ENCODE measurements at places on chromosomes 12 and 14.

- no peak for DNase-seq
These were observed 53.4 kb downstream of the TRAFD1 start for GRCh38 chr12:112178796-112179195.

DNA sequence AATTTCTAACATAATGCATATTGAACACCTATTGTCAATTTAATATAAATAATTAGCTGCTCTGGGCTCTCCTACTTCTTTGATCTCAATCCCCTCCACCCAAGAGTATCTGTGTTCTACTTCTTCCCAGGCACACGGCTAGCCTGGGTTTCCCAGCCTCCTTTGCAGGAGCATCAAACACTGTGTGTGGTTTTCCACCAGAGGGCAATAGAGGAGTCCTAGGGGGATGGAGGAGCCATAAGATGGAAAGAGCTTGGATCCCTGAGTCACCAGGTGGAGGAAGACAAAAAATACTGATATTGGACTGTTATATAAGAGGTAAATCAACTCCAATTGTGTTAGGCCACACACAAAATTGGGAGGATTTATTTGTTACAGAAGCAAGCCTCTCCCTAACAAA lies 333.7 kb downstream of the GLT1D1 start:
- no peak for DNase-seq

DNA sequence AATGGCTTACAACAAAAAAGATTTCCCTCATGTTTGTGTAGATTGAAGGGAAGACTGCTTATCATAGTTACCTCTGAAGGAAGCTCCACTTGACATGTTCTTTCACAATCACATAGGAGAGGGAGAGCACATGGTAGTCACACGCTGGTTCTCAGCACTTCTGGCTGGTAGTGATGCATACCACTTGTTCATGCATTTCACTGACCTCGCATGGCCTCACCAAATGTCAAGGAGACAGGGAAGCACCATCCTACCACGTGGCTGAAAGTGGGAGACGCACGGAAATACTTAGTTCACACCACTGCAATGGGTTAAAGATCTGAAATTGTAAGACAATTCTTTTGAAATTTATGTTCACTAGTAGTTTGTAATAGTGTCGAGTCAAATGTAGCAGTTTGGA lies 74.0 kb downstream of the PDE3A start:
- no peak for DNase-seq

- DNase-seq = no peak
These were observed 298.3 kb downstream of the SSPN start for GRCh38 chr12:26493656-26494055.

DNA sequence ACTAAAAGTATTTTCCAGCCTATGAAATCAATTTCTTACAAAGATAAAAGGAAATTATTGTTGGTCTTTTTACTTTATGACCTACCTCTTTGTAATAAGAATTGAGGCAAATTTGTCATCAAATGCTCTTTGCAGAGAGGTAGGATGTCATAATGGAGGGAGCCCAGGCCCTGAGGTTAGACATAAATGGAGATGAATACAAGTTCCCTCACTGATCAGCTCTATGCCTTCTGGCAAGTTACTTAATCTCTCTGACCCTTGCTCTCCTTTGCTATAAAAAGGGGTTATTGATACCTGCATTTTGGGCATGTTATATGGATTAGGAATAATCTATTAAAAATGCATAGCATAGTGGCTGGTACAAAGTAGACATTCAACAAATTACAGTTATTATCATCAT lies 146.9 kb upstream of the KRR1 start:
- no peak for DNase-seq

DNA sequence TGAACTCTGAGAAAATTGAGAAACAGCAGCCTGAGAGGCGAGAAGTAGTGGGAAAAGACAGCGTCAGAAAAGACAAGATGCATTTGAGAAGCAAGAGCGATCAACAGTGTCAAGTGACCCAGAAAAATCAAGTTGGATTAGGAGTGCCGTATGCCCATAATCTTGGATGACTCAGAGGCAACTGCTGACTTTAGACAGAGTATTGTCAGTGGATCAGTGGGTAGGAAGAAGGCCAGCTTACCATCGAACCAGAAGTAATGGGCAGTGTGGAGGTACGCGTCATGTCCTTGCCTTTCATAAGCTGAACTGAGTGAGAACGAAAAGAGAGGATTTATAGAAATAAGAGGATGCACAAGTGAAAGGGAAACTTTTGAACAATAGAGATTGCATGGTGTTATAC lies 151.0 kb upstream of the NAV3 start:
- no peak for DNase-seq

GRCh38 chr12:45446013-45446412 lies 230.1 kb downstream of the ANO6 start:
- DNase-seq = no peak

DNA sequence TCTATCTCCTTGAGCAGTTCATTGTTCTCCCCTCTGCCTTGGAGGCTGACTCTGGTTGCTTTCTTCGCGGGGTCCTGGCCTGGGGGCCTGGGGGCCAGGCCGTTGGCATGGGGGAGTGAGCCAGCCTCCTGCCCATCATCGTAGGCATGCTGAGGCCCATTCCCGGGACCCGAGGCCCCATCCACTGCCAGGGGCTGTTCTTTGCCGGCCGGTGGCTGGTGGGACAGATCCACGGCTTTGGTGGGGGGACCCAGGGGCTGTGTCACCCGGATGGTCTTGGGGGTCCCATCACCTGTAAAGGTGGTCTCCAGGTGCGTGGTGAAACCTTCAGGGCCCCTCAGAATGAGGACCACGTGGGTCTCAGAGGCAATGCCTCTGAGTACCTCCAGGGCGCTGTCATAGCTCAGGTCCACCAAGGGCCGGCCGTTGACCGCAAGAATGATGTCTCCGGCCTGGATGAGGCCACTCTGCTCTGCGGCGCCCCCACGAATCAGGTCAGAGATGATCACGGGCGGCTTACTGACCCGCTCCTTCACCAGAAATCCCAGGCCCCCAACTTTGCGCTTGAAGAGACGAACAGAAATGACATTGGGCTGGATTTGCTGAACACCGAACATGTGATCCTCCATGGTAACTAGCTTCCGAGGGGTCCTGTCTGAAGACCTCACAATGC lies 30.8 kb downstream of the NOS1 start:
- no peak for DNase-seq

- DNase-seq = no peak
These were observed 1081.5 kb downstream of the VRK1 start for GRCh38 chr14:97878727-97879126.

- no peak for DNase-seq
These were observed 64.4 kb downstream of the TTLL5 start for GRCh38 chr14:75725481-75725880.

- DNase-seq = no peak
These were observed 38.2 kb downstream of the VWF start for GRCh38 chr12:6086316-6086715.

DNA sequence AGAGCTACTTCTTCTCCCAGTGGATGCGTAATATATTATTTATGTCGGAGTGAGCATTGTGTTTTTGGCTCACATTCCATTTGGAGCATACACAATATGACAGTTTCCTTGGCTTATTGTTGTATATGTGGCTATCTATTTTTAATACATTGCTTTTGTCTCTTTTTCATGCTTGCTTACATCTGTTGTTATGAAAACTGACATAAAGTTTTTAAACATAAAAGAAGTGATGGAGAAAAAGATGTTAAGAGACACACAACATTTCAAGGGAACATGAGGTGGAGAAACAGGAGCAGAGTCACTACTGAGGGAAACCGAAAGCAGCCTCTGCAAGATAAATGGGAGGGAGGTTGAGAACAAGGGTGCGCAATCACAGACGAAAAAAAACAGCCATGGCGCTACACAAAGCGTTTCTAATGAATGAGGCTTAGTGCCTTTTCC lies 228.4 kb upstream of the NPAS3 start:
- DNase-seq = no peak

DNA sequence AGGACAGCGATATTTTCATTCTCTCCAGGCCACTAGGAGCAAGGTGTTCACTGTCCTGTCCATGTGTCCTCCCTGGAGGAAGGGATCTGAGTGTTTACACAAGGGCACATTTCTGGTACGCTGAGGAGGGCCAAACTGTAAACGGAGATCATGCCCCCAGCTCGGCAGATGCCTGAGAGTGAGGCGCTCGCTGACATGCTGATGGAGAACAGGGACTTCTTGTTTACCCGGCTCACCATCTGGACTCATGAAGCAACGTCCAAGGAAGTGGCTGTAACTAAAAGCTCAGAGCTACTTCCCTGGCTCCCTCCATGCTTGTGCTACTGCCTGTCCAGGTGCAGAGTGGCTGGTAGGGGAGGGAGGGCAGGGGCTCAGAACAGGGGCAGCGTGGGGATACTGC lies 43.4 kb upstream of the KCNA1 start:
- no peak for DNase-seq

DNA sequence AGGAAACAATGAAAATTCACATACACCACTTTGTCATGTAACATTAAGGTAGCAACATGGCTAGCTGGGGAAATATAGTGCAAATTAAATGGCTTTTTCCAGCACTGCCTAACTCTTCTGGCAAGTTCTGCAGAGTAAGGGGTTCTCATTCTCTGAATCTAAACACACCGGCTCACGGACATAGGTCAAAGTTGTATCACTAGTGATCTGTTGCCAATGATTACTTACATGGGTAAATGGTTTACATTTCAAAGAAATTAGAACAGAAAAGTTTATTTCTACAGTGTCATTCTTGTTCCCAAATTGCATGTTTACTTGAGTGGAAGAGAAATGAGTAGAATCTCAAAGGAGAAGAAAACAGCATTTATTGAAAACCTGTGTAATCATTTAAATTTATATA lies 381.9 kb downstream of the PRKD1 start:
- no peak for DNase-seq

GRCh38 chr12:131142891-131143657 lies 189.4 kb downstream of the ADGRD1 start:
- DNase-seq = no peak

DNA sequence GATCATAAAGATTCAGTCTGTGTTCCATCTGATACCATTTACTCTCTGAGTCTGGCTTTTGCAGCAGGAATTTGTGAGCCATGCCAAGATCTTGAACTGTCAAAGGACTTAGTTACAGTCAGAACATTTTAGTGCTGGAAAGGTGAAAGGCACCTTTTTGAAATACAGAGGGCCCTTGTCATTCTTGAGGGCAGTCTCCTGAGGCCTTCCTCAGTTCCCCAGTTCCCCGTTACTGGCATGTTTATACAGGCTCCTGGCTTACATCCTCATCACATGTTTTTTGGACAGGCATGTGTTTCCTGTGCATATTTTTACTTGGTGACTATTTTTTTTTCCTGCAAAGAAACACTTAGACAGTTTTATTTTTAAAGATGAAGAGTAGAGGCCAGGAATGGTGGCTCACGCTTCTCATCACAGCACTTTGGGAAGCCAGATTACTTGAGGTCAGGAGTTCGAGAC lies 21.0 kb downstream of the CFAP54 start:
- DNase-seq = no peak

DNA sequence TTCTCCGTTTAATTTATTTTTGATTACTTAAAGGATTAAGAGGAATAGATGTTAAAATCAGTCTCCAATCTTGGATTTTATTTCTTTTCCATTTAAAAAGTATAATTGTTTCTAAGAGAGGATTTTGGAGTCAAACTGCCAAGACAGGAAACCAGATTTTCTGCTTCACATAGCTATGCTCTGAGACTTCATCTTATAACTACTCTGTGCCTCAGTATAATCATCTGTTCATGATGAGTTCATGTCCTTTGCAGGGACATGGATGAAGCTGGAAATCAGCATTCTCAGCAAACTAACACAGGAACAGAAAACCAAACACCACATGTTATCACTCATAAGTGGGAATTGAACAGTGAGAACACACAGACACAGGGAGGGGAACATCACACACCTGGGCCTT lies 9.0 kb upstream of the TAS2R31 start:
- no peak for DNase-seq

GRCh38 chr14:64701660-64702059 lies 2.6 kb upstream of the PLEKHG3 start:
- DNase-seq = no peak

DNA sequence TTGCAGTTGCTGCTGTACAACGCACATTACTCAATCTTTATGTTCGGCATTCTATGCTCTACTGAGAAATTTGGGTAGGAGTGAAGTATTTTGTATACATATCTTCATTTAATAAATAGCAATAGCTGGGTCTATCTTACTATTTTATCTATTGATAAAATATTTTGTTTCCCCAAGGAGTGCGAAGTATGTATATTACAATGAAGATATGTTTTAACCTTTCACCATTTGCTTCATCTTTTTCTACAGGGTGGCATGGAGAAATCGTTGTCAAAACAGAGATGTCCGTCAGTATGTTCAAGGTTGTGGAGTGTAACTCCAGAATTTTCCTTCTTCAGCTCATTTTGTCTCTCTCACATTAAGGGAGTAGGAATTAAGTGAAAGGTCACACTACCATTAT lies 4.7 kb downstream of the LYZ start:
- no peak for DNase-seq

GRCh38 chr12:71627438-71628002 lies 36.1 kb downstream of the ZFC3H1 start:
- DNase-seq = no peak

GRCh38 chr12:40436564-40436963 lies 211.8 kb downstream of the LRRK2 start:
- DNase-seq = no peak

DNA sequence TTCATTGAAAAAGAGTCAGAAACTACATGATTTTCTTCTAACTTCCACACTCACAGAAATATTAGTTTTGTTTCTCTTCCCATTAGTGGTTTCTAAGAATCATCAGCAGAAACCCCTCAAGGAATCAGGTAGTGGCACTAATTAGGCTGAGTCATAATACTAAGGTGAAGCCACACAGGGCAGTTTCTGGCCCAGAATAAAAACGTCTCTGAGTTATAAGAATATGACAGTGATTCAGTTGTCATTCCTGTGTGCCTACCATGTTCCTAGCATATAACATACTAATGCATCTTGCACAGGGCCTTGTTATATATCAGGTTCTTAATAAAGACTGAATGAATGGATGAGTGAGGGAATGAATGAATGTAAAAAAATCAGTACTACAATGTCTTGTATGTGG lies 206.0 kb upstream of the PLEKHG7 start:
- DNase-seq = no peak

DNA sequence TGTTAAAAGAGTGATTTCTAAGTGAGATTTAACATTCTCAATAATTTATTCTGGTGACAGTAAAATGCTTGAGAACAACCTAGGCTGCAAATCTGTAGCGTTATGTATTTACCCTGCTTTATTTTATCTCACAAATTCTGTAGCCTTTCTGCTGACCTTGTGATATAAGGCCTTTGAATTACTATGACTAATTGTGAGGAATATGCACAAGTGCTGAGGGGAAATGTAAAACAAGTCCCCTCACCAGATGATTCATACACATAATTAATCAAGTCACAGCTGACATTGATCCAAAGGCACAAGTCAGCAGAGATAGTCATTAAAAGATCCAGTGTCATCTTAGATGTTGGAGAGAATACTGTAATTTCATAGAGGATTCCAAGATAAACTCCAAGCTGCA lies 992.7 kb upstream of the USP15 start:
- DNase-seq = no peak

GRCh38 chr12:47954467-47955045 lies 8.8 kb upstream of the TMEM106C start:
- DNase-seq = no peak

GRCh38 chr12:91695964-91696363 lies 449.7 kb downstream of the BTG1 start:
- DNase-seq = no peak

- no peak for DNase-seq
These were observed 113.1 kb upstream of the MYL2 start for GRCh38 chr12:111033281-111034082.

Data from NCI-H1436 treated with DMSO at 0.1 percent for 48 hours (cell line).